Coronary artery (tissue), 2 donors: ENCODE measurements at places on chromosomes 11 and 22.

DNA sequence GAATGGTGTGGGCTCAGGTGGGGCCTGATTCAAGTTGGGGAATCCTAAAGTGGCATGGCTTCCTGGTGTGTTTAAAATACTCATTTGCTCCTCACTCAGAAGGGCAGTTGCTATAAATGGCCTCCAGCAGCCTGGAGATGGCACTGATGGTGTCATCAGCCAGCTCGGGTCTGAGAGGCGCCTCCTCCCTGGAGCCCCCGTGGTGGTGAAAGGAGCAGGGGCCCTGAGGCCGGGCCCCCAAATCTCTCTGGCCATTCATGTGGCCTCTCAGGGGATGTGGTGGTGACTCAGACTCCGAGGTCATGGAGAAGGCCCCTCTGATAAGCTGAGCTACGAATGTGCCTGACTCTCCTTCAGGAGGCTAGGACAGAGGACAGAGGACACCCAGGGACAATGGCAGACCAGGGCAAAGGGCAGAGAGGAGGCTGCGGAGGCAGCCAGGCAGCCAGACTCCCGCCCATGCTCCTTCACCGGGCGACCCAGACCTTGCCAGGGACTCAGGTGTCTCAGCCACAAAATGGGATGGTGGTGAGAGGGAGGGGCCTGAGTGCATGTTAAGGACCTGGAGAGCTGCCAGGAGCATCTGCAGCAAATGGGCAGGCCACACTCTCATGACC, 129.2 kb downstream of the CTTN start:
- DNase-seq: no peak

- DNase-seq: no peak
Observed at GRCh38 chr11:107799218-107799859, 59.2 kb downstream of the SLC35F2 start.

DNA sequence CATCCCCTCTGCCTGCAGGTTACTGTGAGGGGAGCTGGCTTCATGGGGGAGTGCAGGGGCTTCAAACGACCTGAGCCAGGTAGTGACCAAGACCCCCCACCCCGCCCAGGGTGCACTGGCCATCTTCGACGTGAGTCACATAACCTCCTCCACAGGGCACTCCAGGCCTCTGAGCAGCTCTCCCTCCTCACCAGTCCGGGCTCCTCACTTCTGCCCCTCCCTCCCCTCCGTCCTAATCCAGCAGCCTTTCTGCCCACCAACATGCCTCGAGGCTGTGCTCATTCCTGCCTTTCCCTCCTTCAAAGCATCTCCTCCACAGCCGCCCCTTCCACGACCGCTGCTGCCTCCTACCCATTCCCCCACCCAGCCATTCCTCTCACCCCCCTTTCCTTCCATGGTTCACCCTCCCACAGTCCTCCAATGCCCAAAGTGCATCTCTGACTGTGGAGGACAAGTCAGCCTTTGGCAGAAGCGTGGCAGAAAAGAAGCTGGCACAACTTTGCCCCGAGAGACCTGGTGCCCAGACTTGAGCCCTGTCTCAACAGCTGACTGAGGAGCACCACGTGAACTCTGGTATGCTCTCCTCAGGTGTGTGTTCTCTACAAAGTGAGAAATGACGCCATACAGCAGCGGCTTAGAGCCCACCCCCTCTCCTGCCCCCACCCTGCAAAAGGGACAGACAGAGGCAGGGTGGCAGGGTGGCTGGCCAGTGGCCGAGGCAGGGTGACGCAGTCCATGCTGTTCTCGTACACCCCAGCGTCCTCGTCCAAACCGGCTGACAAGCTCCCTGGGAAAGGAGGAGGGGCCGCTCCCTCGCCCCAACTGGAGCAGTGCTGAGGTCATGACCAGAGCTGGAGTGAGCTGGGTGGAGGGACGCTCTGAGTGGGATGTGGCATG, 30.4 kb downstream of the OPCML start:
- DNase-seq: no peak

DNA sequence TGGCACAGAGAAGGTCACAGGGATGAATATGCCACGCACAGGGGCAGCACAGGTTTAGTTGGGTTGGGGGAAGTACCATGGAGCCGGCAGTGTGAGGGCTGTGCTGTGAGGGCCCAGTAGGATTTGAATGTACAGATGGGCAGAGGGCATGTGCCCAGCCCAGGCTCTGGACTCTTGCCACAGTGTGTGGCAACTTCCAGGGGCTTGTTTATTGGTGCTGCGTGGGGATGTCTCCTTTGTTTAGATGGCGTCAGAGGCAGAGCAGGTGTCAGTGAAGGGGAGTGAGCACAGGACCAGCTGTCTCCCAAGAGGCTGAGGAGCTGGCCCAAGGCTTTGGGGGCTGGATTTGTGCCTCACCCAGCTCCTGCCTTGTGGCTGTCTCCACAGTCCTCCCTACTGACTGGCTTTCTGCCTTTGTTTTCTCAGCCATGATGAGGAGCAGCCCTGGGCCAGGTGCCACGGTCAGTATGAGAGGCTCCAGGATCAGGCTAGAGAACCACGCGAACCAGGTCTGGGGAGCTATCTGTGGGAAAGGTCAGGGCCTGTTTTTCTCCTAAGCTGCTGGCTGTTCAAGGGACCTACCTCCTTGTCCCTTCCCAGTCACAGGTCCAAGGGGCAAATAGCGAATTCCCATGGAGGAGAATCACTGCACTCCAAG, 21.9 kb downstream of the SUN2 start:
- DNase-seq: no peak

DNA sequence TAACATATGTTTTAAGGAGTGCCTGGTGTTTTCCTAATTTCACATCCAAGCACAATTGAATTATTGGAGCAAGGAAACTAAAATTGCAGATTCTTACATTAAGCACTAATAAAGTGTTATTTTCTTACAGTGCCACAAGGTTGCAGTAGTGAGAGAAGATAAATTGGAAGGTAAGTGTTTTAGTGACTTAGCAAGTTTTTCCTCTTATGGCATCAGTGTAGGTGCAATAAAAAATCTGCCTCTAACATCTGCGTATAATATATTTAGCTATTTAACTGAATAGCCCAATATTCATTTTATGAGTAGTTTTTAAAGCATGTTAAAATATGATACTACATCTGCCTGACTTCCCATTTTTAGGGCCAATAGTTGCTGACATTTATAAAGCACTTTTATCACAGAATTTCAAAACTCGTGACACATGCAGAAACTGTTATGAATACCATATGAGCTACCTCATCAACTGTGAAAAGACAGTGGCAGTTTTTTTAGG, 19.0 kb downstream of the POLD3 start:
- DNase-seq: no peak
